Nephron progenitor cell (in vitro differentiated cells): ENCODE measurements at places on chromosomes 12 and 14.
A peak's percentile ranks its signal among the peaks of the same experiment; 100 is the strongest.

- H3K36me3 ChIP-seq: no peaks in the 10 kb centered on the region
- no peak for DNase-seq
- peaks cover 5% of the 10 kb centered on the region for H3K4me1 ChIP-seq
- no peak overlapping the region for H3K27ac ChIP-seq
- H3K4me3 ChIP-seq: no peak overlapping the region
Measured at GRCh38 chr12:64065881-64066451, 156.1 kb downstream of the KICS2 start.

- no peak for DNase-seq
- H3K27ac ChIP-seq: no peak overlapping the region
- no peak overlapping the region for H3K4me3 ChIP-seq
- H3K4me1 ChIP-seq: peaks cover 16% of the 10 kb centered on the region
- H3K36me3 ChIP-seq: no peaks in the 10 kb centered on the region
- H3K27me3 ChIP-seq: peaks cover 8% of the 10 kb centered on the region
Measured at GRCh38 chr14:20686386-20687143, 2.0 kb upstream of the ANG start.

GRCh38 chr12:100225491-100225890 lies 24.9 kb downstream of the ACTR6 start:
- no peaks in the 10 kb centered on the region for H3K4me1 ChIP-seq
- peaks cover 2% of the 10 kb centered on the region for H3K27me3 ChIP-seq
- H3K36me3 ChIP-seq: peaks cover 34% of the 10 kb centered on the region
- DNase-seq: no peak

DNA sequence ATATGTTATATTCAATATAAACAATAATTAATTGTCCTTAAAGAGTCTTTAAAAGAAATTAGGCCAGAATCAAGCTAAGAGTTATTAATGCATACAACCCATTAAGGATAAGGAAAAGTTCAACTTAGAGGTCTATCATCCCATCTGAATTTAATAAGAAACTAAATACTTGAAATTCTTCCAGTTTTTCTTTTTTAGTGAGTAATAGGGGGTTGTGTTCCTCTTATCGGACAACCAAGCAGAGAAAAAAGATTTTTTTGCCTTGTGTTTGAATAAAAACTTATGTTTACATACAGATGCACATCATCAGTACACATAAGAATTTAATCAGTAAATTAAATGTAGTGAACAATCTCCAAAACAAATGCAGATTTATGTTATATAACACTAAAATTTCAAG lies 32.5 kb downstream of the PAWR start:
- H3K27ac ChIP-seq: no peak overlapping the region
- no peaks in the 10 kb centered on the region for H3K27me3 ChIP-seq
- H3K4me3 ChIP-seq: no peak overlapping the region

GRCh38 chr14:99724196-99724891 lies 40.2 kb downstream of the CYP46A1 start:
- H3K27ac ChIP-seq: peak overlapping the region; percentile 11
- H3K4me1 ChIP-seq: peaks cover 11% of the 10 kb centered on the region
- H3K27me3 ChIP-seq: peaks cover 41% of the 10 kb centered on the region
- H3K4me3 ChIP-seq: no peak overlapping the region
- H3K36me3 ChIP-seq: no peaks in the 10 kb centered on the region
